ENCODE measurements at places on chromosomes 1 and 21.
A peak's percentile ranks its signal among the peaks of the same experiment; 100 is the strongest.

DNA sequence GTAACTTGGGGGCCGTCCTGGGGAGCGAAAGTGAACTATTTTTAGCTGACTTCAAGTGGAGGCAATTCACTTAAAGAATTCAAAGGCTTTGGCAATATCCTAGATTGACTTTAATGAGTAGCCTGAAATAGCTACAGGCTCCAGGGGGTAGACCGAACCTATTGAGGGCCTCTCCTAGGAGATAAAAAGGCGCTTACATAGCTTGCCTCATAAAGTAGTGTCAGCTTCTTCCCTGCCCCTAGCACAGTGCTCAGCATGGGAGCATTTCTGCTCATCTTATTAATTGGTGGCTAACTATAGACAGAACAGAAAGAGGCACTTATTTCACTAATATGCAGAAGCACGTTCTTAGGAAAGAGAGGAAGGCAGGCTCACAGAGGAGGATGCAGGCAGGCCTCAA, 12.3 kb upstream of the CTNNBIP1 start:
- DNase-seq = peak; percentile 72

DNA sequence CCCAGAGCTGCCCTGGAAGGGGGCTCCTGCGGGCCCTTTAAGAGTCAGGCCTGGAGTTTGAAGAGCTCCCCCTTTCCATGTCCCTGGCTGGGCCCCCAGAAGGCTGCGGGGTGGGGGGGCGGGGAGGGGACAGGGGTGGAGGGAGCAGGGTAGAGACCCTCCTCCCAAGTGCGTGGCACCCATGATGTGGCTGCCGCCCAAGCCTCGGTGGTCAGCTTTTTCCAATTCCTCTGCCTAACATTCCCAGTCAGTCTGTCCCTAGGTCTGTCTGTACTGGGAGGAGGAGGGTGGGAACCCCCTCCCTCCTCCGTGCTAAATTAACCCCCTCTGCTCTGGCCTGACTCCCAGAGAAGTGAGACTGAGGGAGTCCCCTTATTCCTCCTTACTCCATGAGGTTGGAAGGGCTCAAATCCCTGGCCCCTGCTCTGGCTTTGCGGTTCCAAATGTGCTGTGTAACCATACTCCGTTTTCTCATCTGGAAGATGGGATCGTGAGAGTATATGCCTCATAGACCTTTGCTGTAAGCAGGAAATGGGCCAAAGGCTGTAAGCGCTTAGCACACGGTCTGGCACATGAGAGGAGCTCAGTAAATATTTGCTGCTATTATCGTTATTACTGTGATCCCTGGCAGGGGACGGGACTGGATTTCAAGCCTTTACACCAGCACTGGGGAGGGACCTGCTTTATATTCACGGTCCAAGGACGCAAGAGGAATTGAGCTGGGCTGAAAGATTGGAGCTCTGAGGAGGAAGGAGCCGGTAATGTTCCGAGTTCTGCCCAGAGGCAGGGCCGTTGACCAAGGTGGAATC, 658 bp upstream of the COL16A1 start:
- peak; percentile 71 for DNase-seq

GRCh38 chr21:42581336-42581992, 67.8 kb downstream of the SLC37A1 start:
- no peak for DNase-seq

DNA sequence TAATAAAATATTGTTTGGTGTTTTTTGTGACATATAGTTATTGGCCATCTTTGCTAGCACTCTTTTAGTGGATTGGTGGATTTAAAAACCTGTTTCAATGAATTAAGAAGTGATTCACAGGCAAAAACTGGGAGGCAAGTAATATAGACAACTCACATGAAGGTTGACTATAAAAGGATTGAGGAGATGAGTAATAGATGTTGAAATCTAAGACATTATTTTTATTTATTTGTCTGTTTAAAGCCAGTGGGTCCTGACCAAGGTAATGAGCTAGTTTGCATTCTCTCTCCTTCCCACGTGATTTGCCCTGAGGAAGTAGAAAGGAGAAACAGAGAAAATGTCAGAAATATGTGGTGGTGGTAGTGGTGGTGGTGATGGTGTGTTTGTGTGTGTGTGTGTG, 351.5 kb upstream of the ZP4 start:
- no peak for DNase-seq

- peak; percentile 89 for DNase-seq
Observed at GRCh38 chr1:109667452-109668122, at the start of gene GSTM2. Gene GSTM2, plus strand, starts transcription at chr1:109668057. Its CDS starts 59 bp downstream, at chr1:109668116.

- DNase-seq = peak; percentile 95
Observed at GRCh38 chr1:173393659-173394000, 83.5 kb upstream of the PRDX6 start.

DNA sequence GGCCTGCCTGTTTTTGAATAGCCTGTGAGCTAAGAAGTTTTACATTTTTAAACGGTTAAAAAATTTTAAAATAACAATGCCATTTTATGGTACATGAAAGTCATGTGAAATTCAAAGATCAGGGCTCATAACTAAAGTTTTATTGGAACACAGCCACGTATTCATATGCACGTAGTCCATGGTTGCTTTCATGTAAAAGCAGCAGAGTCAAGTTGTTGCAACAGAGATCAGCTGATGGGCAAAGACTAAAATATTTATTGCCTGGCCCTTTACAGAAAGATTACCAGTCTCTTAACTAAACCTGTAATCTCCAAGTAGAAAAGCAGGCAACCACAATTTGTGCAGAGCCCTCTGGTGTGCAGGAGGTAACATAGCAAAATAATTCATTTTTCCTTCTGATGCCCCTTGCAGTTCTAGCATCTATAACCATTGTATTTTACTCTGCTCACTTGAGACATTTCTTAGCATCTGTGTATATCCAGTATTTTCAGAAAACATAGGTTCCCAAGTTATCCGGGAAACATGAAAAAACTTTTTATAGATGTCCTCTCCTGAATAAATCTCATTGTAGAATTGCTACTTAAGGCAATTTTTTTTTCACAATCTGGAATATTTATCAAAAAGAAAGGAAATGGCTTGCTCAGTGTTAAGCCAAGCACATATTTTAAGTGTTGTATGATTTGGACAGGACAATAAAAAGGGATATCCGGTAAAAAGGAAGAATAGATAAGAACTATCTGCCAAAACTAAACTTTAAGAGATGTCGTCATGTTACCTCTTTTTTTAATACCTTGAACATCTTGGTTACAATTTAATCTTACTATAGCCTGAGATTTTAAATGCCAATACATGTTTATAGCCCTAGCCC, 430.8 kb downstream of the PLPP3 start:
- no peak for DNase-seq

DNA sequence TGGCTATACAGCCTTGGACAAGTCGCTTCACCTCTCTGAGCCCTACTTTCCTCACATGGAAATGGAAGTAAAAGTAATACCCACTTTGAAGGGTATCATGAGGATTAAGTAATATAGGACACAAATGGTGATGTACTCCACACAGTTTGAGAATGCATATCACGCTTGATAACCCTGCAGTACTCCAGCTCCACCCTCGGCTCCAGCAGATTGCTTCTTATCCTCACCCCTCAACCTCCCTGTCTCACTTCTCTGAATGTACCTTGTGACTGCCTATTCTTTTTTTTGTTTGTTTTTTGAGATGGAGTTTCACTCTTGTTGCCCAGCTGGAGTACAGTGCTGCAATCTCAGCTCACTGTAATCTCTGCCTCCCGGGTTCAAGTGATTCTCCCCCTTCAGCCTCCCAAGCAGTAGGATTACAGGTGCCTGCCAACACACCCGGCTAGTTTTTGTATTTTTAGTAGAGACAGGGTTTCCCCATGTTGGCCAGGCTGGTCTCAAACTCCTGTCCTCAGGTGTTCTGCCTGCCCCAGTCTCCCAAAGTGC, 55.5 kb downstream of the LDLRAD2 start:
- no peak for DNase-seq

DNA sequence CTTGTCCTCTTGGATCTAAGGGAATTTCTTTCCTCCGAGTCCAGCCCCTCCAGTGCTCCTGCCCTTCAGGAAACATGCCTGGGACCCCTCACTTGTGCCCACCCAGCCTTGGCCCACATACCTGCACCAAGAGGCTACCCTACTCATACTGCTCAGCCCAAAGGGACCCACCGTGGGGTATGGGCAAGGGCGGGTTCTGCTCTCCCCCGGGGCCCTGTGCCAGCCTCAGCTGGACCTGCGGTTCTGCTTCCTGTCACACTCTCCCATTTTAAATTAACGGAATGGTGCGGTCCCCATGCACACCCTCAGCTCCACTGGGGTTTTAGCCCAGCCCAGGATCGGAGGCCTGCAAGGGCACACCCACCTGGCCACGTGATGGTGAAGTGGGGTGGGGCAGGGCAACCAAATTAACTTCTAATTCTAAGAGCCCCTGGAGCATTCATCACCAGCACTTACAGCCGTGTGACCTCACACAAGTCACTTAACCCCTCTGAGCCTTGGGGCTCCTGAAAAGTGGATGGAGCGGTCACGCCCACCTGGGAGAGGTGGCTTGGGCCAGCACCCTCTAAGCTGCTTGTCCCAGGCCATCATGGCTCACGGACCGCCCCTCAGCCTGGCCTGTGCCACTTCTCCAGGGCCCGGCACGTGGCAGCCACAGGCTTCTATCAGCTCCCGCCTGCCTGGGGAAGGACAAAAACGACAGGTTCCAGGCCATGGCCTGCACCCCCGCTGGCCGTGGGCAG, 28.3 kb downstream of the TP73 start:
- DNase-seq = no peak

DNA sequence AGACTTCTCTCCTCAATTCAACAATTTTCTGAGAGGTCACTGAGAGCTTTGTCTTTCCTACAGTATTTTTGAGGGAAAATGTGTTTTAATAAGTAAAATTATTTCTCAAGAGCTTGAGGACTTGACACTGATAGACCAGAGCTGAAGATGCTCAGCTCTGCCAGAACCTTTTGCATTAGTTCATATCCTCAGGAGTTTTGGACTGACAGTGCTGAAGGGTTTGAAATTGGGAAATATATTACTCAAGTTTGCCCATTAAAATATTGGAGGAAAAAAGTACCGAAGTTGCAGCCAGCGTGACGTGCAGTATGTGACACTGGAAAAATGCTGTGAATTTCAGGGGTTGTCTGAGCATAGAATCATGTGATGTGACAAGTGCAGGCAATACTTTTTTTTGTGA, 346.6 kb upstream of the DPYD start:
- DNase-seq = no peak

GRCh38 chr1:222392556-222392955, 155.3 kb downstream of the HHIPL2 start:
- DNase-seq = no peak

DNA sequence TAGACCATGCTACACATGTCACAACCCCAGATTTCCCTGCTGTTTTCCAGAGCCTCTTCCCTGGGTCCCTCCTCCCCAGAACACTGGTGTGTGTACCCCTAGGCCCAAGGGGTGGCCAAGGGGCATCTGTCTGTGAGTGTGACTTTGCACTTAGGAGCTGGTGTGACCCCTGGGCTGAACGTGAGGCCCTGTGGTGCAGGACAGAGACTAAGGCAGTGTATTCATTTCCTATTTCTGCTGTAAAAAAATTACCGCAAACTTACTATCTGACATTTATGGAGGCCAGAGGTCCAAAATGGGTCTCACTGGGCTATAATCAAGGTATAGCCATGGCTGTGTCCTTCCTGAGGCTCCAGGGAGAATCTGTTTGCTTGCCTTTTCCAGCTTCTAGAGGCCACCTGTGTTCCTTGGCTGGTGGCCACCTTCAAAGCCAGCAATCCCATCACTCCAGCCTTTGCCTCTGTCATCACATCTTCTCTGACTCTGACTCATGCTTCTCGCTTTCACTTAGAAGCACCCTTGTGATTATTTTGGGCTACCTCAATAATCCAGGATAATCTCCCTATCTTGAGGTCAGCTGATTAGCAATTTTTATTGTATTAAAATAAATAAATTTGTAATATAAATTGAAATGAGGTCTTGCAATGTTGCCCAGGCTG, 24.0 kb upstream of the ELOA start:
- DNase-seq = peak; percentile 77

DNA sequence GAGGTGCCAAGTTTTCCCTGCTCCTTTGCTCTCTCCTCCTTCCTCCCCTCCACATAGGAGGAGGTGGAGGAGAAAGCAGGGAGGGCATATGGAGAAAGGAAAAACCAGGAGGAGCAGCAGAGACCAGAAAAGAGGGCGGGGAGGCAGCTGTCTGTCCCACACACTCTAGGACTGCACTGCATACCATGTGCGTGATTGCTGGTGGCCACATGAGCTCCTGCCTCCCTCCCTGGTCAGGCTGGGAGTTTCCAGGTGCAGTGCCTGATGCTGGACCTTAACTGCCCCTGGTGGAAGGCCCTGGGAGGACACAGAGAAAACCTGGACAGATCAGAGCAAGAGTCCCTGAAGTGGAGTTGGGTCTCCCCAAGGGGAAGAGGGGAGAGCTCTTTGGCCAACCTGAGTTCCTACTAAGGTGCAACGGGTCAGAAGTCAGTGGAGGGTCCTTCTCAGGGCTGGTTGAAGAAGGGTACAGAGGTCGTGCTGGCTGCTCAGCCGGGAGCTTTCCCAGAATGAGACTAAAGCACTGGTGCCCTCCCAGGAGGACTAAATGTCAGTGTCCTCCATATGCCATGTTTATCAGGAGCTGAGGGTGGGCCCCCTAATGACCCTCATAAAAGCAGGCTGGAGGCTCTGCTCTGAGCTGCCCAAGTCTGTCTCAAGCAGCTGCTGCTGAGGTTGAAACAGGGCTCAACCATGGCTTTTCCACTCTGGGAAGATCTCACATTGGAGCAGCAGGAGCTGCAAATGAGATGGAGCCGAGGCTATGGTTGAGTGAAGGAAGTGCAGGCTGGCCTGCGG, 3.5 kb upstream of the LGR6 start:
- DNase-seq = peak; percentile 38

GRCh38 chr1:216020743-216021345, 402.4 kb downstream of the USH2A start:
- no peak for DNase-seq

- no peak for DNase-seq
Observed at GRCh38 chr1:74464037-74464436, 48.4 kb downstream of the LRRC53 start.

DNA sequence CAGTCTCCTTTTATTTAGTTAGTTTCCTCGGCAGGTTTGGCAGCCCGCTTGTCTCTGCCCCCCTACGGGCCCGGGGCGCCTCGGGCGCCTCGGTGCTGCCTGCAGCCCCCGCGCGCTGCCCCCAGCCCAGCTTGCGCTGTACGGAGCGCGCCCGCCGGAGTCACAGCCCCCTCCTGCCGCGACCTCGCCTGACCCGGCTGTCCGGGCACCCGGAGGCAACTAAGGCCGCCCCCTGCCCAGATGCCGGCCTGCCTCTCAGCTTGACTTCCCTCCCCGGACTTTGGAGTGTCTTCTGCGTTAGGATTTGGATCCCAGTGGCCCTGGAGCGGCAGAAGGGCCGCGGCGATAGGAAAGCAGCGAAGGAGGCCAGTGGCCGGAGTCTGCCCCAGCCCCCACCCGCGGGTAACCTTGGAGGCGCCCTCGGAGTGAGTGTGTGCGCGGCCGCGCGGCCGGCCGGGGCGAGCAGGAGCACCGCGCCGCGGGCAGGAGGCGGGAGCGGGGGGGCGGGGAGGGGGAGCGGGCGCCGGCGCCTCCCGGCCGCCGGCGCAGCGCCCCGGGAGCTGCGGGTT, 7.6 kb downstream of the CDKN2C start:
- peak; percentile 20 for DNase-seq

Measured in choroid plexus epithelial cell (primary cell).